Brain (organoid and tissue), 16 donors: ENCODE measurements at places on chromosomes 3 and 15. TPM values are rescaled to one million over a fixed set of nuclear protein-coding genes. Genes with fewer than 3 reads are reported as not detected.

The ATP8B4 gene
- polyA plus RNA-seq, result 0.88 TPM

The FGF12 gene
- polyA plus RNA-seq, result 12.7 TPM

The ACY1 gene
- polyA plus RNA-seq, result 11.5 TPM

The RTP3 gene
- polyA plus RNA-seq, result not detected

The C3orf22 gene
- not detected for polyA plus RNA-seq

The ADIPOQ gene
- polyA plus RNA-seq, result not detected

The BRK1 gene
- 138 TPM for polyA plus RNA-seq

The ZNF80 gene
- polyA plus RNA-seq, result not detected

The FRMD4B gene
- polyA plus RNA-seq, result 9.1 TPM

The NANOGP8 gene
- polyA plus RNA-seq, result not detected

The RPL22L1 gene
- polyA plus RNA-seq, result 14.1 TPM

The SLC30A4 gene
- polyA plus RNA-seq, result 1.7 TPM

The PLSCR2 gene
- not detected for polyA plus RNA-seq

The HHLA2 gene
- not detected for polyA plus RNA-seq

- DNase-seq, result no peak
Measured at GRCh38 chr3:172074586-172074985, 35.2 kb downstream of the FNDC3B start.

GRCh38 chr3:78430741-78431140 is 1337.1 kb downstream of the ROBO1 start:
- DNase-seq, result no peak

DNA sequence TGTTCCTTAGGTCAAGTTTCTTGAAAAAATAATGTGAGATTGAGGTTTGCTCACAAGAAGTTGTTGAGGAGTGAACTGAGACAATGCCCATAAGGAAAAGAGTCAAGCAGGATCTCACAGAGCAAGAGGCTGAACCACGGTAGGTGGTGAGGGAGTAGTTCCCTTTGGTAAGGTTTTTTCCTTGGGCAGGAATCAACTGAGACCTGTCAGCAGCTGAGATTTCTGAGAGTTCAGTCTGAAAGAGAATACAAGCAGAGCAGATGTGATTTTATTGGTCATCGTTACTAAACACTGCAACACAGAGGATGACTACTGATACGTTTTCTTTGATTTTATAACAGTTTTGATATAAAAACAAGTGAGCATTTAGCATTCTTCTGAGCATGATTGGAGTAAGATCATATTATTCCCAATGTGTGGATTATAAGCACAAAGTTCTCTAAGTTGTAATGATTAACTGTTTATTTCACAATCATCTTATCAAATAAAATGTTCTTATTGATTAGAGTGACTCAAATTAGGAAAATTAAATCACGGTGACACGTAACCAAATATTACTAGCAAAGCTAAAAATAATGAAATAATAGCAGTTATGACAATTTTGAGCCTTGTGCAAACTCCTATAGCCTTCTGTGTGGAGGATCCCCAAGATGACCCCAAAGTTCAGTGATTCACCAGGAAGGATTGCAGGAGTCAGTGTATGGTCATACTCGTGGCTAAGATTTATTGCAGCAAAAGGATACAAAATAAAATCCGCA is 346.2 kb upstream of the ZNF717 start:
- DNase-seq, result no peak

DNA sequence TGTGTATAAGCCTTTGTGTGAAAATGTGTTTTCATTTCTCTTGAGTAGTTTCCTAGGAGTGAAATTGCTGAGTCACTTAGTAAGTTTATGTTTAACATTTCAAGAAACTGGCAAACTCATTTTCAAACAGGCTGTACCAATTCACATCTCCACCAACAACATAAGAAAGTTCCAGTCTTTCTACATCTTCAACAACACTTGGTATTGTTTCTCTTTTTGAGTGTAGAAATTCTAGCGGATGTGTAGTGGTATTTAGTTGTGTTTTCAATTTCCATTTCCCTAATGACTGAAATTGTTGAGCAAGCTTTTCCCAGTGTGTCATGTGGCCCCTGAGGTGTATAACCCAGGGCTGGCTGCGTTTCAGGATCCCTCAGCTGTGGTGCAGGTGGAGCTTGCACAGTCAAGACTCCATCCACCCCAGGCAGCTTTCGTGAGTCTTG is 258.5 kb downstream of the PDCD6IP start:
- DNase-seq, result no peak

DNA sequence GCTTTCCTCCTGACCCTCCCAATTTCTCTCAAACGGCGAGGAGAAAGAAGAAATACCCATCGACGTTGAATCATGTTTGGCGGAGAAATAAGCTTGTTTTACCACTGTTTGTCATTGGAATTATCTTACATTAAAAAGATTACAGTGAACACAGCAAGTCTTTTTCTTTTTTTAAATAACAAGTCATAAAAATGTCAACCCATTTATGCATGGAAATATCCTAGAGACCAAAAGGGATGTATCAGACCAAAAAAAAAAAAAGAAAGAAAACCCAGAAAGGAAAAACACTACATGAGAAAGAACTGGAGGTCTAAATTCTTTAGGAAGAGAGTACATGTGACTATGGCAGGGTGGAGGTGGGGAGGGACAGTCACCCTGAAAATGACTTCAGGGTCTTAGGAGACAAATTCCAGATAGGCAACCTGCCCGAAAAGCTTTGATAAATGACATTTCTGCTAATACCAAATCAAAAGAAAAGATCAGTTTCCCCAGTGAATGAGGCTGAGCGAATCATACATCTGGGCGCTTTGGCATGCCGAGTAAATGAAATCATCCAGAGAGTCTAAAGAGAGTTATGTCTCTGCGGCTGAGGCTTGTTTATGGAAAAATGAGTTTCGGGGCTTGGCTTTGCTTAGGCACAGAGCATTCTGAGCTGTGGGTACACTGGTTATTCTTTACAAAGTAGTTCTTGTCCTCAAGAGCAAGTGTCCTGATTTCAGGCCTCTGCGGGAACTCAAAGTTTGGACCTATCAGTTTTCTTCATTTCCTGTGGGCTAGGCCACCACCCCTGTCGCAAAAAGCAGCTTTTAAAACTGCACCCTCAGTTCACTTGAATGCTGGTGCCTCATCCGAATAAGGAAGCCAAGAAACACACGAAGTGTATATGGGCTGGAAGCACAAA is 110.1 kb upstream of the TGFBR2 start:
- no peak for DNase-seq

DNA sequence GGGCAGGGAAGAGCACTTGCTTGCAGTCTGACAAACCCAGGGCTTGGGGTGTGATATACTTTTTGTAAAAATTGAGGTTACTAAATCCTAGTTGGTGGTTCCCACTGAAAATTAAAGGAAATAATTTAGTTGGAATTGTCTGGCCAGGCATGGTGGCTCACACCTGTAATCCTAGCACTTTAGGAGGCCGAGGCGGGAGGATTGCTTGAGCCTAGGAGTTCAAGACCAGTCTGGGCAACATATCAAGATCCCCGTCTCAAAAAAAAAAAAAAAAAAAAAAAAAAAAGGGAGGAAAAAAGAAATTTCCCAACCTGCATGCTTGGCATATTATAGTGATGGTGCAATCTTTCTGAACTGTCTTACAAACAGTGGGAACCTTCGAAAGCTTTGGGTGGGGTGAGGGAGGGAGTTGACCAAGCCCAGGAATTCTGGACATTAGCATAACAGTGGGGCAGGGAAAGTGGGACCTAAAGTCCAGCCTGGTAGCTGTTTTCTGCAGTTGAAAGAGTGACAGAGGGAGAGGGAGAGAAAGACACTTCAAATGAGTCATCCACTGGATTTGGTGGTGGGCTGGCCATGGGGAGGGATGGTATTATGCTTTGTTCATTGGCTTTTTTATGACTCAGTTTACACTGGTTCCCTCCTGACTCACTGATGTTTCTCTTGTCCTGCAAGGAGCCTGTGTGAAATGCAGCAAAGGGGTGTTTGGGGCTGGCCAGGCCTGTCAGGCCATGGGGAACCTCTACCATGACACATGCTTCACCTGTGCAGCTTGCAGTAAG is 41.1 kb downstream of the LIMD1 start:
- DNase-seq, result no peak

DNA sequence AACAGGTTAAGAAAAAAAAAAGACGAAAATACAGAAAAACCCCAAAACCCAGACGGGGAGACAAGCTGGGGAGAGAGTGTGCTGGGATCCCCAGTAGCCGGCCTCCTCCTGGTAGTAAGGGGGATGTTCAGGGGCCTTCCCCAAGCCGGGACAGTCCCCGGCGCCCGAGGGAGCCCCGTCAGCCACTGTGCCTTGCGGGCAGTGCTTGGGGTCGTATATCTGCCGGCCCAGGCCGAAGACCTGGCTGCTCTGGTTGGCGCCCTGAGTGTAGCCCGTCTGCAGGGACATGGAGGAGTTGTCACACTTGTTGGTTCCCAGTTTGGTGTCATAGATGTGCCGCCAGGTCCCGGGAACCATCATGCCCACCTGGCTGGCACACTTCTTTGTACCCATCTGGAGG is 287.2 kb upstream of the GADL1 start:
- no peak for DNase-seq

- DNase-seq, result no peak
Measured at GRCh38 chr3:49495023-49495422, 25.0 kb downstream of the DAG1 start.

- DNase-seq, result no peak
Measured at GRCh38 chr15:79922512-79923078, 25.8 kb upstream of the MTHFS start.

GRCh38 chr3:140242818-140243276 is 307.9 kb downstream of the CLSTN2 start:
- DNase-seq, result no peak

GRCh38 chr3:105561876-105562275 is 195.2 kb downstream of the ALCAM start:
- no peak for DNase-seq

DNA sequence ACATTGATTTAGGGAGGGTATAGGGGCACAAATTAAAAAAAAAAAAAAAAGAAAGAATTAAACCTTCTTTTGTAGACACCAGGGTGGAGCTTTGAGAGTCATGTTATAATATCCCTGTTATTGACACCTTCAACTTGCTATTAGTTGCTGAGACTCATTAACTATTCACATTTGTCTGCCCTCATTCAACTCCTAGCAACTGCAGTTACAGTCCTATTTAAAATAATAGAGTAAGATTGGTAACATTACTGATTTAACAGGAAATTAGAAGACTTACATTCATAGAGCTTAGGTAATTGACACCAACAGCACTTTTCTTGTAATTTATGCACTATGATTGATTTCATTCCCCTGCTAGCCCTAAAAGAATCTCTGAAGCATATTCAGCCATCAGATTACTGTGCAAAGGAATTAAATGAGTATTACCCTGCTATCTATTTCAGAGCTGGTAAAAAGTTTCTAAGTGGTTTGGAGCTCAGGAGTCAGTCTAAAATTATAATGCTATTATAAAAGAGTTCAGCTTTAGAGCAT is 148.8 kb upstream of the TBL1XR1 start:
- no peak for DNase-seq

- DNase-seq, result no peak
Measured at GRCh38 chr15:82548700-82549099, 8.4 kb upstream of the RPS17 start.

DNA sequence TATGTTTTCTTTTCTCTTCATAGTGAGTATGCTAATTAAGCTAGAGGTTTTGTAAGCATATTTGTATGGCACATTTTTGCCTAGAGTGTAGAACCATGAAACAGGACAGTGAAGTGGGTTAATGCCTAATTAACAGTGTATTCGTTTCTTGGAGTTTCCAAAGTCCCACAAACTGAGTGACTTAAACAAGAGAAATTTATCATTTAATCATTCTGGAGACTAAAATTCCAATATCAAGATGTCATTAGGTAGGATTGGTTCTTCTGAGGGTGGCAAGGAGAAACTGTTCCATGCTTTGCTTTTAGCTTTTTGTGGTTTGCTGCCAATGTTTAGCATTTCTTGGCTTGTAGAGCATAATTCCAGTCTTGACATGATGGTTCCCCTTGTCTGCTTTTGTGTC is 734.2 kb downstream of the NAALADL2 start:
- DNase-seq, result no peak

- no peak for DNase-seq
Measured at GRCh38 chr15:101246824-101247745, 4.8 kb downstream of the CHSY1 start.

GRCh38 chr3:23175341-23176083 is 27.6 kb upstream of the UBE2E2 start:
- no peak for DNase-seq

GRCh38 chr3:94246171-94246570 is 183.3 kb downstream of the NSUN3 start:
- DNase-seq, result peak; percentile 21

DNA sequence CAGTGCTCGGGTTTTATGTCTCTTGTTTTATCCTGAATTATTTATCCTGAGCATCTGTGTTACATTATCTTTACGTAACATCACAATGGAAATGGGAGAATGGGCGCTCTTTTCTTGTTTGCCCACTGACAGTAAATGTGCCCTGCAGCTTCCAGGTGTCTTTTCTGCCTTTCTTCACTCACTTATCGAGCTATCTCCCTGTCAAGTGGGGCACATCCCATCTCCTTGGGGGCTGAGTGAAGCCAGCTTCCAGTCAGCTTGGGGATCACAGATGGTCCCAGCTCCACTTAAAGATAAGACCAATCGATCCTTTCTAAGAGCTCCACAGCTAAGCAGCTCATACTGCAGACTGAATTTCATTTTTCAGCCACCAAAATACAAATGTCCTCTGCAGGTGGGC is 125.8 kb downstream of the KBTBD8 start:
- no peak for DNase-seq

DNA sequence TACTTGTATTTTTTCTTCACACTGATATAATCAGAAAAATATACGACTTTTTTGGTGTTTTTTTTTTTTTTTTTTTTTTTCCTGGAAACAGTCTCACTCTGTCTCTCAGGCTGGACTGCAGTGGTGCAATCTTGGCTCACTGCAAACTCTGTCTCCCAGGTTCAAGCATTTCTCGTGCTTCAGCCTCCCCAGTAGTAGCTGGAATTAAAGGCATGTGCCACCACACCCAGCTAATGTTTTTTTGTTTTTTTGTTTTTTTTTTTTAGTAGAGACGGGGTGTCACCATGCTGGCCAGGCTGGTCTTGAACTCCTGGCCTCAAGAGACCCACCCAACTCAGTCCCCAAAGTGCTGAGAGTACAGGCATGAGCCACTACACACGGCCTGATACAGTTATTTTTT is 20.8 kb upstream of the DNAAF4 start:
- no peak for DNase-seq

- peak; percentile 31 for DNase-seq
Measured at GRCh38 chr3:98770261-98771039, 7.3 kb downstream of the ST3GAL6 start.

DNA sequence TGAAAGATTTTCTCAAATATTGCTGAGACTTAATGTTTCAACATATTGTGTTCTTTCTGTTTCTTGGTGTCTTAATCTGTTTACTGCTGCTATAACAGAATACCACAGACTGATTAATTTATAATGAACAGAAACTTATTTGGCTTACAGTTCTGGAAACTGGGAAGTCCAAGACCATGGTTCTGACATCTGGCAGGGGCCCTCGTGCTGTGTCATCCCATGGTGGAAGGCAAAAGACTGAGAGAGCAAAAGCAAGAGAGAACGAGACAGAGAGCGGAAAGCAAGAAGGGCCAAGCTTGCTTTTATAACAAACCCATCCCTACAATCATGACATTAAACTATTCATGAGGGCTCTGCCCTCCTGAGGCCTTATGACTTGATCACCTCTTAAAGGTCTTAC is 88.7 kb downstream of the ARNT2 start:
- DNase-seq, result no peak

GRCh38 chr3:60613769-60614303 is 637.4 kb downstream of the FHIT start:
- no peak for DNase-seq

- DNase-seq, result no peak
Measured at GRCh38 chr3:129577925-129578786, 28.3 kb downstream of the PLXND1 start.
